ENCODE measurements at places on chromosomes 6 and 20.

DNA sequence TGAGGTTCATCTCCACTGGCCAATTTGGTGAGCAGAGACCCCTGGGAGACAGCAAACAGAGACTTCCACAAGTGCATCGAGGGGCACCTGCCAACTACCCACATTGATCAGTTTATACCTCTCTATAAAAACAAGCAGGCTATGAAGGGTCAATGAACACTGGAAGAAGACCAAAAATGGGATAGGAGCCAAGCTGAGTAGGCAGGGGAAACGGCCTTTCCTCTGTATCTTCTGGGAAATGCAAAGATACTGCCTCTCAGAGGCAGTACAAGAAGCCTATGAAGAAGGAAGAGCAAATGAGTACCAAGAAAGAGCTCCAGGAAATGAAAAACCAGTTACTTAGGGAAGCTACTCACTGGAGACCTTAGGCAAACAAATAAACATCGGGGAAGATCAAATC lies 247.7 kb downstream of the GMDS start:
- no peak for DNase-seq

DNA sequence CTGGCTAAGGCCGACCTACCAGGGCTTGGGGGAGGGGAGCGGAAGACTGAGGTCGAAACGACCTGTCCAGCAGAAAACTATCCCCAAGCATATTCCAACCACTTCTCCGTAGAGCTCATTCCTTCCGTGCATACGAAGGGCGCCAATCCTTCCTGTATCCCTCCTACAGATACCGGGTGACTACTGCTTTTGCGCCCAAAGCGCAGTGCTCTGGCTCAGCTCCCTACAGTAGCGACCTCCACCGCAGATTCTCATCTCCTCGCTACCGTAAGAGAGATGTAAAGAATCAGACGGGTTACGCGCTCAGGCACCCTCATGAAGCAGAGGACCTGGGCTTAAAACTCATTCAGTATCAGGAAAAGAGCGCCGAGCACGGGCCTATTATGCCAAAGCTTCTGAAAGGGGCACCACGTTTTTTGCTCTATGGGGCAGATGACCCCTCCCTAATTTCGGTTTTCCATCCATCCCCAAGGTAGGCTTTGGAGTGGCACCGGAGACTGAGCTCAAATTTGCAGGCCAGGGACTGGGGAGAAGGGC lies 563 bp upstream of the NNAT start:
- DNase-seq = no peak

DNA sequence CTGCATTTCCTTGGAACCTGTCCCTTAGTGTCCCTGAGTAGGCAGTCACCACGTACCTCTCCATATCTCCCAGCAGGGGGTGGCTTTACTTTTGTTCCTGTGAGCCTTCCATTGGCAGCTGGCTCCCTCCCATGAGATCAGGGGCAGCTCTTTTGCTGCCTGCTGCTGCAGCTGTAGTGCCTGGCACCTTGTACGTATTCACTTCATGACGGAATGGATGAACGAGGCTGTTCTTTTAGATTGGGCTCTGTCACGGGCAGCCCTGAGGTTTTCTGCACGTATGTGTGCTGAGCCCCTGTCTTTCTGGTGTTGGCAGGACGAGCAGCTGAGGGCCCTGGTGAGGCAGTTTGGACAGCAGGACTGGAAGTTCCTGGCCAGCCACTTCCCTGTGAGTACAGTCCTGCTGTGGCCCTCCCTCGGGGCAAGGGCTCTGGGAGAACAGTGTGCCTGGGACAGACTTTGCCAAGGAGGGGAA lies 14.6 kb downstream of the MYBL2 start:
- DNase-seq = peak; percentile 17

DNA sequence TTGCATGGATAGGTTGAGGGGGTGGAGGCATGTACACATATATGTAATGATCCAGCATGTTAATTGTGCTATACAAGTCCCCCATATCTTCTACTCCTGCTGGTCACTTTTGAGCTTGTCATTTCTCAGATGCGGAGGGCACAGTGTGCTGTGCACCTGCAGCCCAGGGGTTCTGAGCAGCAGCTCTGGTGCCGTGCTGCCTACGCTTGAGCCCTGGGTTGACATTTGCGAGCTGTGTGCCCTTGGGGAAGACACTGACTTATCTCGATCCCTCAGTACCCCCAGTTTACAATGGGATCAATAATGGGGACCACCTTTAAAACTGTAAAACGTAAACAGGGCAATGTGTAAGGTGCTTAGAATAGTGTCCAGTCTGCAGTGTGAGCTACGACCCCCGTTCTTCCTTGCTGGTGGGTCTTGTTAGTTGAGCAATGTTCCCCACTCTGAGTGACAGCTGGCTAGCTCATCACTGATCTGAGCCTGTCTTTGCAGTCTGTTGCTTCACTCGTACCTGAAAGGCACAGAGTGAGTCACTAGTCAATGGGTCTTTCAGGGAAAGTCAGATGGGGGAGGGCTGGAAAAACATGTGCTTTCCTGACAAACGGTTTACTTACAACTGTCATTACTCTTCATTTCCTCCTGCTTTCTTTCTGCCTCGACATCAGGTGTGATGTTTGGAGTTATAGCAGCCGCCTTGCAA lies 91.7 kb downstream of the SLC2A10 start:
- no peak for DNase-seq

DNA sequence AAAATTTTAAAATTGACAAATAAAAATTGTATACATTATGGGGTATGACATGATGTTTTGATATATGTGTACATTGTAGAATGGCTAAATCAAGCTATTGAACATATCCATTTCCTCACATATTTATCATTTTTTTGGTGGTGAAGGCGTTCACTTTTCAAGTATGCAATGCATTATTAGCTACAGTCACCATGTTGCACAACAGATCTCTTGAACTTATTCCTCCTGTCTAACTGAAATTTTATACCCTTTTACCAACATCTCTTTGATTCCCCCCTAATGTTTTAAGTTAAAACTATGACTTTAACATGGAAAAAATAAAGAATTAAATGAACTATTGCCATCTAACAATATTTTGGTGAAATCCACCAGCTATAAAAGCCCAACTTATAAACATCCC lies 65.2 kb upstream of the UST start:
- DNase-seq = no peak

DNA sequence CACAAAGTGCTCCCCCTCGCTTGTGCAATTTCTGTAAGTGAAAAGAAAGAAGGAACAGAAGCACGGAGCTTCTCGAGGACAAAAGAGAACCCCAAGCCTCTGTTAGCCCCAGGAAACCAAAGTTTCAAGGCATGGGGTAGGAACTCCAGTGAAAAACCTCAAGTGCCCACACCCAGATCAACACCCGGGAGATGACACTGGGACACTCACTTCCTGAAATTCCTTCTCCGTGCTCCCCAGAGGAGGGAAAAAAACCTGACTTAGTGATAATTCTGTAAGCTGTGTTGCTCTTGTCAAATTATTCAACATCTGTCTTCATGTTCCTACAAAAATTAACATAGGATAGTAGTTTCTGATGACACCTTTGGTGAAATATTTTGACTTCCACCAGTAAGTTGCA lies 4.6 kb downstream of the MDGA1 start:
- DNase-seq = no peak

DNA sequence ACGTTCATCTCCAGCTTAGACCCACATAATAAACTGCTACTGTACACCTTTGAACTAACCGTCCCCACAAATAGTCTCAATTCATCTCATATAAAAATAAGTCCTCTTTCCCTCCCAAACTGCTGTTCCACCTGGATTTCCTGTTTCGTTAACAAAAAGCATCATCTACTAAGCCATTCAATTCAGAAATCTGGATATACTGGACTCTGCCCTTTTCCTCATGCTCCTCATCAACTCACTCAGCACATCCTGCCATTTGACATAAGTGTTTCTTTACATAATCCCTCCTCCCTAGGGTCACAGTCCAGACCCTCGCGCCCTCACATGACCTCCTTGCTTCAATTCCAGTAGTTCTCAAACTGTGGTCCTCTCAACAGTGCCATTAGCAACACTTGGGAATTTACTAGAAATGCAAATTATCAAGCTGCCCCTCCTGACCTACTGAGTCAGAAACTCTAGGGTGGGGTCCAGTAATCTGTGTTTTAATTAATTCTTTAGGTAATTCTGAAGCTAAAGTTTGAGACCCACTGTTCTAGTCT lies 4.5 kb downstream of the MKKS start:
- DNase-seq = no peak

DNA sequence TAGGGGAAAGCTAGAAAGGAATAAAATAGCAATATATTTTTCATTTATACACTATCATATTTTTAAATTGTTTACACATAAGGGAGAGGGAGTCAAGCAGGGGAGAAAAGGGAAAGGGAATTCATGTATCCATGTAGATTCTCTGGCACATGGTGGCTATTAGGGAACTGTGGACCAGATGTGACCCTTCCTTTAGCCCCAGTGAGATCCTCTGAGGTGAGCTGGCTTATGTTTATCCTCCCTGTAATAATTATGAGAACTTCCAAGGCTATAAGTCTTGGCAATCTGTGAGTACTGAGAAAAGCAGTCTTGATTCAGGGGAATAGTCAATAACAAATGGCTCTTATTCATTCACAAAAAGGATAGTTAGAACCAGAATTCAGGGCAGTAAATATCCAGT lies 42.6 kb downstream of the TSBP1 start:
- DNase-seq = no peak

- no peak for DNase-seq
Observed at GRCh38 chr20:39800111-39800510, 838.0 kb downstream of the DHX35 start.

DNA sequence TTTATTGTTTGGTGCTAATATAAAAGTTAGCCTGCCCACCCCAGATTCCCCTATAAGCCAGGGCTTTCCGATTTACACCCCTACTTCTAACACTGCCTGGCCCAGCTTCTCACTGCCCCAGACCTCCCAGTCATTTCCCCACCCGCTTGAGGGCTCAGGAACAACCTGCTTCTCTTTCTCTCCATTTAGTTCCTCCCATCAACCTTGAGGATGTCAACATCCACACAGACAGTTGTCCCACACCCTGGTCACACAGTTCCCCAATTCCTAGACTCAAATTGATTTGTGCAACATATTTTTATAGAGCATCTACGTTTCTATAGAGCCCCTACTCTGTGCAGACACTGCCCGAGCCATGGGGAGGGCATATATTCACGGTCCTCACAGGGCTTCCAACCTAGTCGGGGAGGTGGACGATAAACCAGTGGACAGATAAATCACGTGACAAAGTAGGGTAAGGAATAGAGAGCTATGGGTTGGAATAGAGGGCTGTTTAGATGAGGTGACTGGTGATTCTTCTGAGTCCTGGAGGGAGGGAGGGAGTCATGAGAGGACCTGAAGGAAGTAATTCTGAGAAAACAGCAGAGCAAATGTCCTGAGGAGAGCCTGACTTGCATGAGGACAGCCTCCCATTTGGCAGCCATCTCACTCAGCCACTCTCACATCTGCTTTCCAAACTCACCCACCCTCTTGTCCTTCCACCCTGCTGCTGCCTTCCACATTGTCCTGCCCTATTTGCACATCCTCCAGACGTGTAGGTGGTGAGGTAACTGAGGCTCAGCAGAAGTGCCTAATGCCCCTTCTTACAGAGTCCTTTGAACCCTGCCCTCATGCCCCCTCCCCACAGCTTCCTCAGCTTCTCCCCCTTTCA lies 6.3 kb downstream of the GABRR2 start:
- DNase-seq = no peak

DNA sequence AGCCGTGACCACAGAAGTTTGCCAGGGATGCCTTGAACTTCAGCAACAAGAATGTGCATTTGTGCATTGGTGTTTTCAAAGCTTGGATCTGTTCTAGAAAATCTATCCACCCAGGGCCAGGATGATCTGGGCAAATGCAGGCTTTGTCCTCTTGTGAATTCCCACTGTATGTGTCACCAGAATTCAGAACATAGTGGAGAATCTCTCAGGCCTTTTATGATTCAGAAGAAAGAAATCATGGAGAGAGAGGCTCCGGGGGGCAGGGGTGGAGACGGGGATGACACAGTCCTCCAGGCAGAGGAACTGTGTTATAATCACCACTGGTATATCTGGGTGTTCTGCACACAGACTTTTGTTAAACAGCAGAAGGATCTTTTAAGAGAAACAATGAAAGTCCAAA lies 304.1 kb downstream of the CDH4 start:
- no peak for DNase-seq

DNA sequence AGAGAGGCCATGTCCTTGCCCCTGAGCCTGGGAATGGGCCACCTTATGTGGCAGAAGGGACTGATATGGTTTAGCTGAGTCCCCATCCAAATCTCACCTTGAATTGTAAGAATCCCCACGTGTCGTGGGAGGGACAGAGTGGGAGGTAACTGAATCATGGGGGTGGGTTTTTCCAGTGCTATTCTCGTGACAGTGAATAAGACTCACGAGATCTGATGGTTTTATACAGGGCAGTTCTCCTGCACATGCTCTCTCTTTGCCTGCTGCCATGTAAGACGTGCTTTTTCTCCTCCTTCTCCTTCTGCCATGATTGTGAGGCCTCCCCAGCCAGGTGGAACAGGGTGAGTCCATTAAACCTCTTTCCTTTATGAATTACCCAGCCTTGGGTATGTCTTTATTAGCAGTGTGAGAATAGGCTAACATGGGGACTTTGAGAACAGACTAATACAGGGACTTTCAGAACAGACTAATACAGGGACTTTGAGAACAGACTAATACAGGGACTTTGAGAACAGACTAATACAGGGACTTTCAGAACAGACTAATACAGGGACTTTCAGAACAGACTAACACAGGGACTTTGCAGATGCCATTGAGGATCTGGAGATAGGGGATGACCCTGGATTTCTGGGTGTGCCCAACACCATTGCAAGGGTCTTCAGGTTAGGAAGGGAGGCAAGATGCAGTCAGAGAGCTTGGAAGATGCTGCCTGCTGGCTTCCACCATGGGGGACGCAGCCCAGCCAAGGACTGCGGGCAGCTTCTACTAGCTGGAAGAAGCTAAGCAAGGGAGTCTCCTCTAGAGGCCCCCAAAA lies 86.9 kb downstream of the RAMACL start:
- no peak for DNase-seq

DNA sequence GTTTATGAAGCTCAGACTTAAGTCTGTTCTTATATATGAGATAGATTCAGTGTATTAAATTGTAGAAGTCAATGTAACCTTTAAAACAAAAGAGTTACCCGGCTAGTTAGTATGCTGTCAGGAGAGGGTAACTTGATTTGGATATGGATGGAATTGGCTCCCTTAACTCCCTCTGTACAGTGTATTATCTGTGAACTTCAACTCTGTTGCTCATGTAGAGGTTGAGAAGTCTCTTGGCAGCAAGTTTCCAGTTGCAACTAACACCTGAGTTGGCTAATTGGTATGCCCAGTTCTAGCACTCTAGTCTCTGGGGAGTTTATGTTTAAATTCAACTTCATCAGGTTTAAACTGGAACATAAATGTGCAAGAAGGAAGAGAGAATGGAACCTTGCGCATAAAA lies 111.0 kb downstream of the NCOA3 start:
- DNase-seq = no peak
